ENCODE measurements at places on chromosomes 11 and 22. TPM values are rescaled to one million over a fixed set of nuclear protein-coding genes. Genes with fewer than 3 reads are reported as not detected.

- no peak for DNase-seq
Observed at GRCh38 chr22:29233277-29233877, 27.7 kb downstream of the EMID1 start.

- no peak for DNase-seq
Observed at GRCh38 chr11:37451903-37452302, 853.9 kb upstream of the RAG2 start.

- DNase-seq, result no peak
Observed at GRCh38 chr11:71236836-71237475, 15.4 kb downstream of the SHANK2 start.

GRCh38 chr22:33886696-33887095 lies 33.6 kb downstream of the LARGE1 start:
- DNase-seq, result no peak

GRCh38 chr11:104654181-104654813 lies 244.0 kb downstream of the CASP12 start:
- no peak for DNase-seq

DNA sequence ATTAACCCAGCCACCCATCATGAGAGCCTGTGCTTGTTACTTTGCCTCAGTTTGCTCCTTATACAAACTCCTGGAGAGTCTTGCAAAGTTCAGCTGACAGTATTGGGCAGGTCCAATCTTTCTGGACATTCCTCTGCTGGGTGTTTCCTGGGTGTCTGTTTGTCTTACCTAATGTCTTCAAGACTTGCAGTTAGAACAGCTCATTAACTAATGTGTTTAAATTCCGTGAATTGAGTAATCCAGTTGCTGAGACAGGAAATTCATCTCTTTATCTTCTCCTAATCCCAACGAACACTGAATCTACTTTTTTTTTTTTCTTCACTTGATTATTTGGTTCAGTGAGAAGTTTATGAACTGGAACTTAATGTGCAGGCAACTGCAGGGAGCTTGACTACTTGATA lies 20.6 kb downstream of the BCO2 start:
- no peak for DNase-seq

RAG2 gene
- total RNA-seq, result not detected

Data from NCI-H460 (cell line).